ENCODE measurements at places on chromosomes 7 and 10.

- DNase-seq, result no peak
Measured at GRCh38 chr10:85316276-85316675, 987.9 kb downstream of the CCSER2 start.

DNA sequence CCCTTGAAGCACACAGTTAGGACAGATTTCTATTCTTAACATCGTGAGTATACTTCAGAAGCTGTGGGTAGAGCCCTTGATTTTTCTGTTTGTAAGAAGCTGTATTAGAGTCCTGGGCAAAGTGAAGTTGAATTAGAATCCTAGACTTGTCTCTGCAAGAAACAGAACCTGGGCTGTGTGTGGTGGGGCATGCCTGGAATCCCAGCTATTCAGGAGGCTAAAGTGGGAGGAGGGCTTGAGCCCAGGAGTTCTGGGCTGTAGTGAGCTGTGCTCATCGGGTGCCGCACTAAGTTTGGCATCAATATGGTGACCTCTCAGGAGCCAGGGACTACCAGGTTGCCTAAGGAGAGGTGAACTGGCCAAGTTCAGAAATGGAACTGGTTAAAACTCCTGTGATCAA is 183.4 kb downstream of the GNAI1 start:
- no peak for DNase-seq

DNA sequence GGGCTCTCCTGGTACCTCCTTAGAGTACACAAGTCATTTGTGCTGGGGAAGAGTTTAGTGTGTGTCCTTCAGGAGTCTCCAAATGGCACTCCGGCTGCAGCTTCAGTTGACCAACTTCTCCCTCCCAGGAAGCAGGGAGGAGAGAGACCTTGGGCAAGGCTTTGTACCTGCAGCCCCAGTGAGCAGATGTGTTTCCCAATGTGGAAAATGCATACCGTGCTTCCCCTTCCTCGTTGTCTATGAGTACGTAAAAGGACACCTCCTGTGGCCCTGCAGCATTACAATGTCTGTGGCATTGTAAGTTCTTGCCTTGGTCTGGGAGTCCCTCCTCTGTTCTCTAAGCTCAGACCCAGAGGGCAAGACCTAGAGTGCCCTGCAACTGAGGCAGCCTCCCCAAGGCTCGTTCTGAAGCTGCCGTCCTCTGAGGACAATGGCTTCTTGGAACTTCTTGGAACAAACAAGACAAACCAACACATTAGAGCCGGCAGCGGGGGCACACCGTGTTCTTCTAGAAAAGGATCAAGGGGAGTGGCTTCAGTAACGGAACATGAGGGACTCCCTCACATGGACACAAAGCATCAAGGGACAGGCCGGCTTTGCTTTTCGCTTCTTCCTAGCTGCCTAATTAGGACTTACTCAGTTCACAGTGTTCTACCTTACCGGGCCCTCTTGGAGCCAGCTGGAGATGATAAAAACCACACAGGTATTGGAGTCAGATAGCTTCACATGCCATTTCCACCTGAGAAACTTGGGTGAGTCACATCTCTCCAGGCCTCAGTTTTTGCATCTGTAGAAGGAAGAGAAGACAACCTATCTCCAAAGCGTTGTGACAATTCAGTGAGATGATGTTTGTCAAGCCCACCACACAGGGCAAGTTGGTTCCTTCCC is 20.9 kb upstream of the PPA1 start:
- no peak for DNase-seq

DNA sequence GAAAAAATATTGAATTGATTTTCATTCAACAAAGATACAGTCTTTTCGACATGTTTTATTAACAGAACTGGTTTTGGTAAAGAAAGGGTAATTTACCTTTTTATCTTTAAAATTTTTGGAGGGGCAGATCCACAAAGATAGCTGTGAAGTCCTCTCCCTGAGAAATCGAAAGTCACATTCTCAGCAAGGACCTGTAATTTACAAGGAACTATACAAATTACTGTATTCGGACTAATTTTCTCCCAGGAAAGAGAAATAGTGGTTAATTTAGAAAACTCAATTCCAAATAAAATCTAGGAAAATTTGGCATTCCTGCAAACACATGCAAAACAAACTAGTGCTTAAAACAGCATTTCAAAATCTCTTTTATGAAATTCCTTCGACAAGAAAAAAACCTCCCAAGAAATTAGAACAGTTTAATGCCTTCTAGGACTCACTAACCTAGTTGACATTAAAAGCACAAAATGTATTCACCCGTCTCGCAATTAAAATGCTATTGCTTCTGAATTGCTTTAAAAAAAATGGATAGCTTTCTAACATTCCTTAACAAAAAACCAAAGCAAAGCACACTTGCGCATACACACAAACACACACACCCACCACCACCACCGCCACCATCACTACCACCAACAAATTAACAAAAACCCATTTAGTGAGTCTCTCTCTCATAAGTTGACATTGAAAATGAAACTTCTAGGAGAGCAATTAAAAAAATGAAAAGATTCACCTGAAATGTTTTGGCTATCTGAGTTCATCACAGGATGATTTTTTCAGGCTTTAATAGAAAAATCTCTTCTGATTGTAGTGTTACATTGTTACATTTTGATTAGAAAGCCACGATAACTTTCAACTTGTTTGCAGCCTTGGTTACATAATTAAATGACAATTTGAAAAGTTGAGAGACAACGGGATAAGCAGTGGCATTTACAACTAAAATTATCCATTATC is 4.0 kb upstream of the NKX2-3 start:
- DNase-seq, result no peak

GRCh38 chr10:56383806-56384205 is 22.7 kb upstream of the ZWINT start:
- no peak for DNase-seq

DNA sequence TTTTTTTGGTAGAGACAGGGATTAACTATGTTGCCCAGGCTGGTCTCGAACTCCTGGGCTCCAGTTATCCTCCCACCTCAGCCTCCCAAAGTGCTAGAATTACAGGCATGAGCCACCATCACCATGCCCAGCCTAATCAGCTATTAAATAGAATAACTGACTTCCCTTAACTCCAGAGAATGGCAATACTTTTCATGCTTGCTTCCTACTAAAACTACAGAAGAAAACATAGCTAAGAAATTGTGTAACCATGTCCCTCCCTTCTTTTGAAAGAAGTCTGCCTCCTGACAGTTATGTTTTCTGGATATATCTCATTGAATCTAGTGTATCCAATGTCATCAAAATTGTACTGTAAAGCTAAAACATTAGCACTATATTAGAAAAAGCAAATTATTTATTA is 95.6 kb downstream of the KMT2C start:
- no peak for DNase-seq

GRCh38 chr10:131858583-131859340 is 42.0 kb upstream of the PPP2R2D start:
- DNase-seq, result no peak

DNA sequence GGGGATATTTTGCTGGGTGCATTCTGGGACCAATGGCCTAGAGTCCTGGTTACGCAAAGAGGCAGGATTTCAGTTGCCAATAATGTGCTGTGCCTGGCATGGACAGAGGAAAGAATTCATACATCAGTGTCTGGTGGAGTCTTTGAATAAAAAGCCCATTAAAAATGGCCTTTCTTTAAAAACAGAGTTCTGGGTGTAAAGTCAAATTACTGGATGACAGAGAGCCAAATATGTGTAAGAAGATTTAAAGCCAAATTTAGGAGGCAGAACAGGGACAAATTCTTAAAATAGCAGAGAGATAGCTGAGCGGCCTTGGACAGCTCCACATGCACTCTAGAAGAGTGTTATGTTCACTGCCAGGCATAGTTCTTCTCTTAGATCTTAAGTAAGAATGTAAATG is 60.8 kb upstream of the MEOX2 start:
- DNase-seq, result no peak

- no peak for DNase-seq
Measured at GRCh38 chr10:102712089-102712488, 2.1 kb downstream of the ARL3 start.

DNA sequence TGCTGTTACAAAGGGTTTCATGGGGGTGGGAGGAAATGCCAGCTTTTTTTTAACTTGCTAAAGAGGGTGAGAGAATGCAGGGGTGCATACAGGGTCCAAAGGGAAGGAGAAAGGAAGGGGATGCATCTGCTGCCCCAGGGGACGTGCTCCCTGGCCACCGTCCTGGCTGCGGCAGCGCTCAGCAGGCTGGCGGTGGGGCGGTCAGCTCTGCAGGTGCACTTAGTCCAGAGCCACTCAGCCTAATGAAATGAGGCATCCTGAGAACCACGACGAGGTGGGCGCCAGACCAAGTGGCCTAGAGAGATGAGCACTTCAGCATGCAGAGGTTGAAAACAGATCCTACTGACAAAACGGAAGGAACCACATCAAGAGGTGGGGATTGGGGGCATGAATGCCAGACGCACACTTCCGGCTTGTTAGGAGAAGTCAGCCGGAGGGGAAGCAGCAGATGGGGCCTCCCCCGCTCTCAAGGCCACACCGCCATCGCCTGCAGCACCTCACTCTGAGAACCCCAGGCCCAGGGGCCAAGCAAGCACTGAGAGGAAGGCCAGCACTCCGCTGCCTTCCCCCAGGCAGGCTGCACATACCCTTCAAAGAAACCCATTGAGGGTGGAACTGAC is 94.5 kb downstream of the MAD1L1 start:
- peak; percentile 25 for DNase-seq

DNA sequence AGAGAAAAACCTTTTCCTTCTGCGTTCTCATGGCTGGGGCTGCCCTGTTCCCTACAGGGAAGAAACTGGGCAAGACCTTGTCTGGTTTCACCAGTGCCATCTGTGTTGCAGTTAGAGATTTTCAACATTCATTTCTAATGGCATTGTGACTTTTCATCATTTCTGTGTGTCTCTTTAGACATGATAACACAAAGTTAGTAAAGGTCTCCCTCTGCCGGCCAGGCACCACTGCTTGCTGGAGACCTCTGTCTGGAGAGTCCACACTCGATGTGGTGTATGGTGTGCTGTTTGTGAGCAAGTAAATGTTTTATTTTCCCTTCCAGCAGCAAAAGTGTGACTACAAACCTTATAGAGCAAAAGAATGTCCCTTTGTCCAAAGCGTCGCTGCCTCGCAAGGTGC is 213.5 kb downstream of the PAXIP1 start:
- DNase-seq, result no peak

- no peak for DNase-seq
Measured at GRCh38 chr7:74306730-74307469, 17.7 kb downstream of the CLIP2 start.

GRCh38 chr7:121304102-121304658 is 24.6 kb upstream of the WNT16 start:
- no peak for DNase-seq

- DNase-seq, result no peak
Measured at GRCh38 chr10:10294184-10294880, 723.3 kb upstream of the CELF2 start.

- DNase-seq, result no peak
Measured at GRCh38 chr10:126242397-126243260, 145.6 kb downstream of the ADAM12 start.

GRCh38 chr7:156618780-156619367 is 21.7 kb upstream of the RNF32 start:
- DNase-seq, result no peak

- no peak for DNase-seq
Measured at GRCh38 chr7:117193564-117193963, 129.3 kb downstream of the WNT2 start.

- DNase-seq, result no peak
Measured at GRCh38 chr7:43528576-43529354, 54.1 kb upstream of the STK17A start.

DNA sequence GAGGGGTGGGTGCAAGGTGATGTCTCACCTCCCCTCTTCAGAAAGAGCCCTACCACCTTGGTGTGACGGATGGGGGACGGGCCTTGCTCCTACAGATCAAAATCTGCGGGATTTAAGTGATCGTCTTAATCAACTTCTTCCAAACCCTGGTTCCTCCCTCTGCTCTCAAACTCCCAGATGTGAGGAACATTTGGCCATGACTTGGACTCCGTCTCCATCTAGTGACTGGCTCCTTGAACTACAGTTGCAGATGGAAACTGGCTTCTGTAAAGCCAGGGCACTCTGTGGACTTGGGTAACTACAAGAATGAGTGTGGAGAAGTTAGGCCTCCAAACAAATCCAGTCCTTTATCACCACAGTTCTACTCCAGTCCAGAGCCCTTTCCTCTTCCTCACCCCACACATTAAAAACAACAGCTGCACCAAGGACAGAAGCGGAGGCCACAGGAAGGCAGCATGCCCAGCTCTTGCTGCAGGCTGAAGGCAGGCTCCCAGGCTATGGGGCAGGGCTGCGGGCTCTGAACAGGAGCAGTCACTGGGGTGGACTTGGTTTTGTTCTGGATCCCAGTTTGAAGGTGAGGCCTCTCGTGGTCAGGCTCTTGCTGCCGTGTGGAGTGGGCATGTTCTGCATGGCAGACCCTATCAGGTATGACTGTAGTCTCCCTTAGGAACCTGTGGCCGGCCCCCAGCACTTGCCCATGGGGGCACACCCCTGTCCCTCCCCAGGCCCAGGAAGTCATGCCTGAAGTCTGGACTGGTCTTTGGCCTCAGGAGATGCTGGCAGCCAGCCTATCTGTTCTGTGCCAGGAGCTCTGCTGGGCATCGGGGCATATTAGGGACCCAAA is 79.4 kb downstream of the VWC2 start:
- no peak for DNase-seq

DNA sequence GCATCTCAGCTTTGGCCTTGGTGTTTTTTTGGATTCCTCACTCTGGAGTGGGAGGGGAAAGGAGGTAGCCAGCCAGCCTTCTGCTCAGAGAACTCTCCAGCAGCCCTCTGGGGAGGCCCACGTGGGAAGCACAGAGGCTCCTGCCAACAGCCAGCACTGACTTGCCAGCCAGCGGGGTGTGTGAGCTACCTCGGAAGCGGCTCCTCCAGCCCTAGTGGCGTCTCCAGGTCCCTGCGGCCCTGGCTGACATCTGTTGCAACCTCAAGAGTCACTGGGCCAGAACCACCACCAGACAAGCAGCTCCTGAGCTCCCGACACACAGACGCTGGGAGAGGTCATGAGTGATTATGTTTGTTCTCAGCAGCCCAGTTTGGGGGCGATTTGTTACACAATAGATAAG is 180.2 kb upstream of the FZD8 start:
- no peak for DNase-seq

DNA sequence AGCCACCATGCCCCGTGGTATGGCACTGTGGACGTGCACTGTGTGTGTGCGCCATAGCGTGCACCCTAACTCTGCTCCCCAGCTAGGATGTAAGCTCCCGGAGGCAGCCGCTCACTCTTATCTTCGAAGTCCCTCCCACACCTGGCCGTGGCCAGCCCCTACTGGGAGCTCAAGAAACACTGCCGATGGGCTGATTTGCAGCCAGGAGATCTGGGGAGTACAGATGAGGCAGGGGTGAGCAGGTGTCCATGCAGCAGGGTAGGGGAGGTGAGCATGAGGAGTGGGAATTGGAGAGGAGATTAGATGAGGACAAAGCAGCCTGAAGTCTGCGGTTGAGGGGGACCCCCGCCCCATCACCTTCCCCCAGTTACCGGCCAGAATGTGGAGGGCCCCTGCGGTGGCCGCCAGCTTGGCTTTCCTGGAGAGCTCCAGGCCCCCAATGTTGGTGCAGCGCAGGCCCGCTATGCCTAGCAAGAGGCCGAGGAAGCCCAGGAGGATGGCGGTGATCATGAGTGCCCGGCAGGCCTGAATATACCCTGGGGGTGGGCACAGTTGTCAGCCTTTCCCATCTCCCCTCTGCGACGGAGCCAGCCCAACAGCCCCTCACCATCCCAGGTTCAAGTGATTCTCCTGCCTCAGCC is 3.6 kb downstream of the CLDN15 start:
- no peak for DNase-seq
